ENCODE measurements at places on chromosomes 3 and 15. TPM values are rescaled to one million over a fixed set of nuclear protein-coding genes. Genes with fewer than 3 reads are reported as not detected.
A peak's percentile ranks its signal among the peaks of the same experiment; 100 is the strongest.

DNA sequence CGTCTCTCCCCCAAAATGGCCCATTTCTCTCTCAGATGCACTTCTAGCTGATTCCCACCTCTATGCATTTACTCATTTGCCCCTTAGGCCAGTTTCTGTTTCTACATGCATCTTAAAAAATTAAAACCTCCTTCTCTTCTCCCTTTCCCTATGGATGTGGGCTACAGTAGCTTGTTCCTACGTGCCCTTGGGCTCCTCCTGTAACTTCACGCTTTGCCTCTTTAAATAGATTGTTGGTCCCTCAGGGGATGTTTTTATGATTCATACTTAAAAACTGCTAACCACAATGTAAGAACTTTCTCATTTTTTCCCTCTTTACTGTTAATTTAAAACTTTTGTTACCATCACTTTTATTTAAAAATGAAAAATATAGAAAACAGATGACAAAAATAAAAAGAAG lies 185.6 kb upstream of the MRPL3 start:
- no peak overlapping the region for H3K27ac ChIP-seq
- H3K27me3 ChIP-seq: no peaks in the 10 kb centered on the region

GRCh38 chr3:175199961-175200360 lies 340.8 kb downstream of the NAALADL2 start:
- H3K36me3 ChIP-seq: no peaks in the 10 kb centered on the region
- H3K27me3 ChIP-seq: no peaks in the 10 kb centered on the region
- DNase-seq: no peak
- no peak overlapping the region for H3K27ac ChIP-seq
- no peak overlapping the region for H3K4me3 ChIP-seq

GRCh38 chr15:62758126-62758951 lies 284.2 kb upstream of the TPM1 start:
- H3K27me3 ChIP-seq: no peaks in the 10 kb centered on the region
- peaks cover 9% of the 10 kb centered on the region for H3K4me1 ChIP-seq
- no peaks in the 10 kb centered on the region for H3K36me3 ChIP-seq
- H3K27ac ChIP-seq: peak overlapping the region; percentile 55
- no peak overlapping the region for H3K4me3 ChIP-seq

The NSUN3 gene
- 7.1 TPM for polyA plus RNA-seq

The C3orf70 gene
- polyA plus RNA-seq: 9.0 TPM

The MRPS11 gene
- 32.4 TPM for polyA plus RNA-seq

The RASGRP1 gene
- 1.1 TPM for polyA plus RNA-seq
